ENCODE measurements at places on chromosomes 7 and 10.

DNA sequence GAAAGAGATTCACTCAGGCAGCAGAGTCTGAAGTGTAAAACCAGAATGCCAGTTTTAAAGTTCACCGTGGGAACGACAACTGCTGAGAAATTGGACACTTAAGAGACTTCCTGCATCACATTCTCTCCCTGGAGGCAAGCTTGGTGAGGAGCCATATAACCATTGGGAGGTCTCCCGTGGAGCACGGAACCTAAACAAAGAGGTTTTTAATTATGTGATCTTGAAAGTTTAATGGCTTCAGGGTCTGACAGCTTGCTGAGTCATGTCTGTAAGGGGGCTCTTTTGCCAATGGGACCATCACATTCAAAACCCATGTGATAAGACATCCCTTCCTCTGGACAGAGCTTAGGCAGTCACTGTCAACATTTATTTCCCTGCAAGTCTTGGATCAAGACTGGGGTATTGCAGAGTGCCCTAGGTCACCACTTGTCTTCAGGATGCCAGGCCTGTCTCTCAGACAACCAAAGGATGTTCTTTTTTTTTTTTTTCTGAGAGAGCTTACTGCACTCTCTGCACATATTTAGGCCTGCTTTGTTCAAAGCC, 674.4 kb downstream of the TYW1 start:
- DNase-seq, result no peak

GRCh38 chr10:7184660-7185366, 226.0 kb downstream of the SFMBT2 start:
- no peak for DNase-seq

DNA sequence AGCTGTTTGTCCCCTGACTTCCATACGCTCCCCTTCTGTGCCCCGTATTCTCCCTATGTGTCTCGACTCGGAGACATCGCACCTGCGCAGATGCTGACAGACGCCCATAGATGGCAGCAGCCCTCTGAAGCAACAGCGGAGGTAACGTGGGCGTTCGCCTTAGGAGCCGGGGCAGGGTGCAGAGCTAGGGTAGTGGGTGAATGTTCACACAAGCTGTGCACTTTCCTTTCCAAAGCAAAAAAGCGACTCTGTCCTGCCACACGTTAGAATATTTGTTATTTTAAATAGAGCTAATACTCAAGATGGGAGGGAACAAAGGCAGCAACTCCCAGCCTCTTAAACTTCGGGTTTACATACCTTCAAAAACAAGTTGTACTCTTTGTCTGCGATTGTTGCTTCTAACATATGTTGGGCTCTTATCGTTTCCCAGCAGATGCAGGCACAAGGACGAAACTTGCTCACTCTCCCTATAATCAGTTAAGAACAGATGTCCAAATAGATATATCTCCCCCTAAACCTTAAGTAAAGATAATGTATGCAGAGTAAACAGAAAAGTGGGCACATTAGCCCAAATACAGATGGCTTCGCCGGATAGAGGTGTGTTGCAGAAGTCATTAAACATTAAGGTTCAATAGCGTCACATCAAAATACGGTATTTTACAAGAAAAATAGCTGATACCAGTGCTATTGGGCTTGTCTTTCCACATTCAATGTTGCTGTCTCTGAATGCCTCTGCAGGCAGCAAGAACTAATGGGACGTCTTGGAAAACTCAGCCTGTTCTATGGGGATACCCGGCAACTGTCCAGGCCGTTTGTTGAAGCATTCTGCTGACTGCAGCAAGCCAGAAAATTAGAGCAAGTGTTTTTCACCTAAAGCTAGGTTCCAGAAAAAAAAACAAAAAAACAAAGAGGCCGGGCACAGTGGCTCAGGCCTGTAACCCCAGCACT, 340.3 kb upstream of the PRKCQ start:
- DNase-seq, result peak; percentile 53

DNA sequence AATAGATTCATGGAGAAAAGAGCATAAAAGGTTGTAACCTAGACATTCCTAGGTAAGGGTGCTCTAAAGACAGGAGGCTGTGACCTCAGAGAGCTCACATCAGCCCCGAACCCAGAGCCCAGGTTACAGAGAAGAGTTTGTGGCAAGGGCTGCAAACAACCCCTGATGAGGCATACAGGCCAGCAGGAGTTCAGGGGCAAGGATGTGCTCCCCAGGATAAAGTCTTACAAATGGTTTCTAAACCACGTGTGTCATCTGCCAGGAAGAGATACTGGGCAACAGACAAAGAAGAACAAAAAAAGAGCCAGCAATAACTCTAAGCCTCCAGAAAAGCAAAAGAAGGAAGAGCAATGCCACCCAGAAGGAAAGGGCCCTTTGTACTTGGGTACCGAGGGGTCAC, 27.7 kb downstream of the NCAPG2 start:
- DNase-seq, result no peak

- no peak for DNase-seq
Observed at GRCh38 chr10:69014171-69014570, 25.6 kb downstream of the KIFBP start.

DNA sequence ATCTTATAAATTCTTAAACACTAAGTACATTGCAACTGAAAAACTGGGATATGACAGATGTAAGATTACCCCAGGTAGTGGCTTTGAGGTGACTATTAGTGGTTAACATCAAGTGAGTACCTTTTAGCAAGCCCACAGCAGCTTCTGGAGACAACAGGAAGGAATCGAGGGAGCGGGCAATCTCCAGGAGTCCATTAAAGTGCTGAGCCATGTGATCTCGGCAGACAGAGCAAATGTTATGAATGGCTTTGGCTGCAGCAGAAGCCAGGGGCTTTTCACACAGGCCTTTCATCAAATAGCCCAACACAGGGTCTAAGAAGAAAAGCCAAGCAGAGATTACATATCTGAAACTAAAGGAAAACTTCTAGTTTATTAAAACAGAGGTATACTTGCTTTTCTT, 48.9 kb downstream of the IRF5 start:
- no peak for DNase-seq

DNA sequence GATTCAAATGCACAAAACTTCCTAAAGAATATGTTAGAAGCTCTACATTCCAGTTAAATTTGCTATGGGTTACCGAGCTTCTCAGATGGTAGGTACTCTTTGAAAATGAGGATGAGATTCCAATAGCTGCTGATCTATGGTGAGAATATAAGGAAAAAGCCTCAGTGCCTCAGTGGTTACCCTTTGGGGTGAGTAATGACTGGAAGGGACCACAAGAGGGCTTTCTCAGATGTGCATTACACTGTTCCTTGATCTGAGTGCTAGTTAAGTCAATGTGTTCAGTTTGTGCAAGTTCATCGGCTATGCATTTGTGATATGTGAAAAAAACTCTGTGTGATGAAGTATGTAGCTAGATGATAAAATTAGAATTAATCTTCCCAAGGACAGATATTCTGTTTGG, 3.5 kb downstream of the NRCAM start:
- no peak for DNase-seq

DNA sequence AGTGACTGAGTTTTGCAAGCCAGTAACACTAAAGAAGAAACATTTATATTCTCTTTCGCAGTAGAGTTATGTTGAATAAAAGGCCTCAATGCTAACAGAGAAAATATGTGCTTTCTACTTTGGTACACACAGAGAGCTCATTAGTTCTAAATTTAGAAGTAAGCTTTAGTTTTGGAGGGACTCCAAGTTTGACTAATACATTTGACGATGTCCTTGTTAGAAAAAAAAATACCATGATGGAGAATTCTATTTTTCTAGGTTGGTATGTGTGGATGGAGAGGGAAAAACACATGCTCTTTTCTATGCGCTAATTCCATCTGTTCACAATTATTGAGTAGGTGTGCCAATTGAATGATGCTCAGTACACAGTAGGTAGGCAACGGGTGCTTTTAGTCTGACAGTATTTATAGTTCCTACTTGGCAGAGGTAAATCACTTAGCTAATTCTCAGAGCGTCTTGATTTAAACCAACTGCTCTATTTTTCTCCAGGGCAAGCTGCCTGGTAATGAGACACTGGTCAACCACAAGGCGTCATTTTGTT, 327.2 kb upstream of the AKR1E2 start:
- no peak for DNase-seq

DNA sequence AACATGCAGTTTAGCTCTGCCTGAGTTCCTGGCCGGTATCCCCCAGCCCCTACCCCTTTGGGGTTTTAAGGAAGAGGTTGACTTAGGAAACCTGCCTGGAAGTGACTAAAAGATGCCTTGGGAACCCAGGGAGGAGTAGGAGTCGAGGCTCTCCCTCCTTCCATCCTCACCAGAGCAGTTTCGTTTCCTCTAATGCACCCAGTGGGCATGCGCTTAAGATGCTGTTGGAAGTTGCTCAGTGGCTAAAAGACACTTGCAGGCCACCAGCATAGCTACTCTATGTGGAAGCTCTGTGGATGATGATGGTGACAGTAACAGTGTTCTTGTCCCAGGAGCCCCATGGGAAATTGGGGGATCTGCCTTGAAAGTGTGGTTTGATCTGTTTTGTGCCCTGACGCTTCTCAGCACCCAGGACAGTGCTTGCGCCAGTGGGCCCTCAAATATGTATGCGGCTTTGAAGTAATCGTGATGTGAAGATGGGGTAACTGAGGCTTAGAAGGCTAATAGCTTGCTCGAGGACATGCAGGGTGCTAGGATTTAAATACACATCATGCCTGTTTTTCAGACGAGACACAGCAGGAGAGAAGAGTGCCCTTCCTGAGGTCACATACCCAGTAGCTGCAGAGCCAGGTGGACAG, 32.0 kb downstream of the TBATA start:
- no peak for DNase-seq

DNA sequence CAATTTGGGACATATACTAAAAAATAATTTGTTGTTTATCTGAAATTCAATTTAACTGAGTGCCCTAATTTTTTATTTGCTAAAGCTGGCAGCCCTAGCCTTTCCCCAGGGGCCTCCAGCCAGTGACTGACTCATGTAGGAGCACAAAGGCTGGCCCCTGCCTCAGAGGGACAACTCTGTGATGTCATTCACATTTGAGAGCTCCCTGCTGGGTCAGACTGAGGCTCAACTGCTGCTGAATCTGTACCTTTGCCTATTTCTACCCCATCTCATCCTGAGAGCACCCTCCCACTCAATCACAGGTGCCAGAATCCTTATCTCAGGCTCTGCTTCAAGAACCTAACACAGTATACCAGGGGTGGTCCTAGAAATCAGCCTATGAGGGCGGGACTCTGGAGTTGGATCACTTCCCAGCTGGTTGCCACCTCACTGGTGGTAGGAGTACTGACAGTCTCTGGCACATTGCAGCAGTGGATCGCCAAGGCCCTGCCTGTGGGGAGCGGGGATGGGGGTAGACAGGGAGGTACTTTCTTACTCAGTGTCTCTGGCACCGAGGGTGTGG, 11.6 kb downstream of the GCK start:
- DNase-seq, result no peak

- DNase-seq, result no peak
Observed at GRCh38 chr7:149868623-149869290, 5.0 kb upstream of the ATP6V0E2 start.

DNA sequence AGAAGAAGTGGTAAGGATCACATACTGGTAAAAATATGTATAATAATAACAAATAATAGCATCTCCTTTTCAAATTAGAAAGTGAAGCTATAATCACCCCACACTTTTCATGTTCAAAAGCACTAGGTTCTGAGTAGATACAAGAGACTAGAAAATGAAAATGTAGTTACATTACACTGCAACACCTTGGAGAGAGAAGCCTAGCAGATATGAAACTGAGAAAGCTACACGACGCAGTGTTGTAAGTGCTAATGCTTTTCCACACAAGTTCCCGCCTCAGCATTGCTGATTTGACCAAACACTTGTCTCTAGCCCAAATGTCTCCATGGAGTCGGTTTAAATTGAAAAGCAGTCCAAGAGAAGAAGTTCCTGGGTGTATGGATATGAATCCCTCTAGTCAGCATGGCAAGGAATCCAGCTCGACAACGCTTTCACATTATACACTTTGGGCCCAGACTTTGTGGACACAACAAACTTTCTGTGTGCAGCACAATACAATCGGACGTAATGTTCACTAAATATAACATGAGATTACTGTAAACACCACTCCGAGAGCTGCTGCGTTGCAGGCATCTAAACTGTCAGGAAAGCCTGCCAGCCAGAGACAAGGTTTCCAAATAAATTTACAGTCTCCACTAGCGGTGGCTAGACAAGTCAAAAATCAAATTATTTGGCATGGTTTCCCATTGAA, 1.7 kb downstream of the PDE1C start:
- no peak for DNase-seq

GRCh38 chr7:24836084-24836483, 78.8 kb upstream of the GSDME start:
- DNase-seq, result no peak

DNA sequence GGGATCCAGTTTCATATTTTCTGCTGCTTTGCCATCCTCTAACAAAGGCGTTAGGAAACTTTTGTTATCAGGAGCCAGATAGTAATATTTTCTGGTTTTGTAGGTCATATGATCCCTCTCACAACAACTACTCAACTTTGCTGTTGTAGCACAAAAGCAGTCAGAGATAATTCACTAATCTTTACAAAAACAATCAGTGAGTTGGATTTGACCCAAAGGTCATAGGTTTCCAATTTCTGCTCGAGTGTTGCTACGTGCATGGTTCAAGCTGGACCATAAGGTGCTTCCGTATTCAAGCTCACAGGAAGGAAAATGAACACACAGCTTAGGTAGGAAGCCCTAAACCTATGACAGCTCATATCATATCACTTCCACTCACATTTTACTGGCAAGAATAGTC, 92.4 kb upstream of the SFMBT2 start:
- DNase-seq, result no peak

Measured in 8988T (cell line).